ENCODE measurements at places on chromosomes 7 and 10. TPM values are rescaled to one million over a fixed set of nuclear protein-coding genes. Genes with fewer than 3 reads are reported as not detected.

The C10orf67 gene
- 0.21 TPM for total RNA-seq

The SEMA4G gene
- not detected for total RNA-seq

The STOX1 gene
- total RNA-seq: not detected

The ANKRD61 gene
- total RNA-seq: 0.42 TPM

The CPXM2 gene
- total RNA-seq: not detected

The IDI2 gene
- total RNA-seq: not detected

The LRMDA gene
- total RNA-seq: not detected

The GIMAP1 gene
- total RNA-seq: not detected

The PTF1A gene
- total RNA-seq: not detected

The PRKRIP1 gene
- 32.7 TPM for total RNA-seq

The MPP7 gene
- total RNA-seq: 5.4 TPM

The TAC1 gene
- not detected for total RNA-seq

The FEZF1 gene
- not detected for total RNA-seq

The CNTNAP2 gene
- total RNA-seq: 1.0 TPM

The HOXA13 gene
- not detected for total RNA-seq

The PALD1 gene
- 0.12 TPM for total RNA-seq

The C10orf90 gene
- total RNA-seq: not detected

The RTKN2 gene
- 1.6 TPM for total RNA-seq

The CXCL12 gene
- total RNA-seq: not detected

The GLI3 gene
- total RNA-seq: 23.1 TPM

The RASA4B gene
- 0.81 TPM for total RNA-seq

The OR6V1 gene
- not detected for total RNA-seq

The ARHGAP22 gene
- 4.0 TPM for total RNA-seq

The HEPACAM2 gene
- not detected for total RNA-seq

The ODAD2 gene
- 1.3 TPM for total RNA-seq

The AKR1C8 gene
- total RNA-seq: not detected

The PRKCQ gene
- 0.52 TPM for total RNA-seq

The CPA2 gene
- not detected for total RNA-seq

The PKD2L1 gene
- not detected for total RNA-seq

The ZNF273 gene
- 2.2 TPM for total RNA-seq

The INPP5F gene
- total RNA-seq: 10.3 TPM

The LBX1 gene
- total RNA-seq: not detected

The OPN1SW gene
- not detected for total RNA-seq

The ANXA8L1 gene
- 31.7 TPM for total RNA-seq

The KIF20B gene
- 33.7 TPM for total RNA-seq

The UTF1 gene
- total RNA-seq: not detected

The AKR1E2 gene
- total RNA-seq: 0.29 TPM

The CYP3A4 gene
- total RNA-seq: not detected

The CCDC186 gene
- 20.6 TPM for total RNA-seq

The STEAP1 gene
- total RNA-seq: 3.1 TPM

The KAZALD1 gene
- total RNA-seq: 6.7 TPM

The FGFBP3 gene
- total RNA-seq: 1.1 TPM

The CALD1 gene
- total RNA-seq: 183 TPM

The AHR gene
- 99.1 TPM for total RNA-seq

The NYAP1 gene
- total RNA-seq: not detected

The TMEM236 gene
- 0.37 TPM for total RNA-seq

The FBXO24 gene
- 0.37 TPM for total RNA-seq

The BMPER gene
- total RNA-seq: not detected

Data from MCF 10A (cell line).